Progenitor cell of endocrine pancreas (in vitro differentiated cells): ENCODE measurements at places on chromosomes 3 and 15.

DNA sequence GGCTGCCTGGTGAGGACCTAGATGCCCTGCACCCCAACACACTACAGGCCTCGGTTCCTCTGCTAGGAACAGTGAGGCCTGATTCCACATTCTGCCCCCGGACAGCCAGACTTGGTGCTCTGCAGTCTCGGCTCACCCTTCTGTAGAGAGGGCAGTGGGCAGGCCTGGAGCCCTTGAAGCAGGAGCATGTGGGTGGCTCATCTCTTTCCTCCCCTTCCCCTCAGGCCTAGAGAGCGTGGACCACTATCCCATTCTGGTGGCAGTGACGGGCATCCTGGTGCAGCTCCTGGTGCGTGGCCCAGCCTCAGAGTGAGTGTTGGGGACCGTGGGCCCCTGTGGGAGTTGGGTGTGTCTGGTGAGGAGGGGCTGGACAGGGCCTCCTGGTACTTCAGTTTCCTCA is 3.3 kb downstream of the AMIGO3 start:
- no peak for DNase-seq

- DNase-seq, result no peak
Observed at GRCh38 chr3:25621087-25621486, 43.6 kb downstream of the TOP2B start.

DNA sequence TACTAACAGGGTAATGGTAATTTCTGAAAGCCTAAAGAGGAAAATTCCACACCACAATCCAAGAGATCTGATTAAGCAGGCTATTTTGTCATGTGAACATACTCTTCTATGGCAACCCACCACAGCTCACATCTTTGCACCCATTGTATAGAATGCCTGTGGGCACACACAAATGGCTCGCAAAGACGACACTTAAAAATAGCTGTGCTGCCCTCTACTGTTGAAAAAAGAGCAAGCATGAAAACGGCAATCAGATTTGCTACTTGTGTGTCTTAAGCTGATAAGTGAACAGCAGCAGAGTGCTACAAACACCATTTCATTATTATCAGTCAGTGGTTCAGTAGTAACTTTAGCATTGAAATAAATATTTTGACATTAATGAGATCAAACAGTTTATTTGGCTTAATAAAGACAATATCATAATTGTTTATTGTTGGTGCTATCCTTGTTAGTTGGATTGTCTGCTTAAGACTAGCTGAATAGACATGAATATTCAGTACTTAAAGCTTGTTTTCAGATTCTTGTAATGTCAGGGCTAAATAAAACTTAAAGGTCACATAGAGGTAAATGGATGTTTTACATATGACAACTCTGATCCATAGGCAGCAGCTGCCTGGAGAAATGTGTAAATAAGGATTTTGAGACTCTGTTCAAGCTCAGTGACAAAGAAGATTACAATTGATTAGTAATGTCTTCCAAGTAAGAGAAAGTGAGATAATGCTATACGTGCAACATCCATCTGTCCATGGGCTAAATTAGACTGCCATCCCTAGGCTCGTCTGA is 199.1 kb downstream of the LRRN1 start:
- no peak for DNase-seq

DNA sequence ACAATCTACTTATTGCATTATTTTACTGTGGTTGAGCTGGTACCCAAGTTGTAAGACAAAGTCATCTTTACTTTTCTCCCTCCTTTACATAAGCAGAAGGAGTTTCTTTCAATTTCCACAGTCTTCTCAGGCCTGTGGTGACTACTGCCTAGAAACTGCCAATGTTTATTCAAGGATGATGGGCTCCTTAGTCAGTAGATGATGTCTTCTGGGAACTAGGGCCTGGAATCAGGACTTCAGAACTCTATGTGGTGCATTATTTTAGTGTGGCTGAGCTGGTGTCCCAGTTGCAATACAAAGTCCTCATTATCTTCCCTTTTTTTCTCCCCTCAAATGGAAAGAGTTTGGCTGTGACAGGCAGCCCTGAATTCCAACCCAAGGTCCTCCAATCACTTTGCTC is 1762.5 kb downstream of the SI start:
- no peak for DNase-seq

- no peak for DNase-seq
Observed at GRCh38 chr3:30602946-30603345, 3.5 kb upstream of the TGFBR2 start.

DNA sequence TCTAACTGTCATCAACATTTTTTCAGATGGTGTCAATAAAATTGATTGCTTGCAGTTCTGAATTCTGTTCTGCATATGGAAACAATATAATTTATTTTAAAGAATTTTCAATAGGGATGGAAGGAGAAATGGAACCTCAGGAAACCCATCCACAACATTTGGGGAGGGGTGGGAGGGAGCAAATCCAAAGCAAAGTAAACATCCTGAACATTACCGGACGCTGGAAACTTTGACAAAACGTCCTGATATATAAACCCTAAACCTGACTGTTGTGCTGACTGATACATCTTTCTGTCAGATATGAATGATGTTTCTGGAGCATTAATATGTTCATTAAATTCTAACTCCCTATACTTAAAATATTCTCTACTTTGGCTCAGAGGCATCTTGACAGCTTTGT is 479.0 kb downstream of the FOXP1 start:
- no peak for DNase-seq
